ENCODE measurements at places on chromosomes 5 and 9.

DNA sequence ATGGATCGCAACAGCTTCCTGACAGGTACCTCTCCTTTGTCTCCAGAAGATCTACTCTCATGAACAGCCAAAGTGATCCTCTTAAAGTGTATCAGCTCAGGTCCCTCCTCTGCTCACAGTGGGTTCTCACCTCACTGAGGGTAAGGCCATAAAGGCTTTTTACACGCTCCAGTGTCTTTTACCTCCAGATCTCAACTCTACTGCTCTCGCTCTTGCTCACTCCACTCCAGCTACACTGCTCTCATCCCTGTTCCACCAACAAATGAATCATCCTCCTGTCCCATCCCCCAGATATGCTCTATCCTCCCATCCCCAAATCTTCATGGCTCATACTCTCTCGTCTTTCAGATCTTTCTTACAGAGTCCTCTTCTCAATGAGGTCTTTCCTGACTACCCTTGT lies 248.6 kb upstream of the EFNA5 start:
- DNase-seq, result no peak

DNA sequence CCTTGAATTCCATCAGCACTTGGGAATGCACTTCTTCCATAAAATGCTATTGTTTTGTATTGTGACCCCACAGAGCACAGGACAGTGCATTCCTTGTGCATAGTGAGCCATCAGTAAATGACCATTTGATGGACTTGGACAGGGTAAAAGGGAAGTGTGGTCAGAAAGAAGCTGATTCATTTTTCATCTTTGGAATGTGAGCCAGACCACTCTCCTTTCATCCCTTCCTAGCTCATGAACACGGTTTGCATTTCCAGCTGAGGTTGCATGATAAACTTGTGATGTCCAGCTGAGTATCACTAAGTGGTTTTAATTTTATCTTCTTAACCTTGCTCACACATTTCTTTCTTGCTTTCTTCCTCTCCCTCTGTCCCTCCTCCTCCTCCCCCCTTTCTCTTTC lies 101.3 kb downstream of the NUDT12 start:
- DNase-seq, result peak; percentile 93

GRCh38 chr5:135591277-135591676 lies 12.5 kb upstream of the CXCL14 start:
- no peak for DNase-seq

DNA sequence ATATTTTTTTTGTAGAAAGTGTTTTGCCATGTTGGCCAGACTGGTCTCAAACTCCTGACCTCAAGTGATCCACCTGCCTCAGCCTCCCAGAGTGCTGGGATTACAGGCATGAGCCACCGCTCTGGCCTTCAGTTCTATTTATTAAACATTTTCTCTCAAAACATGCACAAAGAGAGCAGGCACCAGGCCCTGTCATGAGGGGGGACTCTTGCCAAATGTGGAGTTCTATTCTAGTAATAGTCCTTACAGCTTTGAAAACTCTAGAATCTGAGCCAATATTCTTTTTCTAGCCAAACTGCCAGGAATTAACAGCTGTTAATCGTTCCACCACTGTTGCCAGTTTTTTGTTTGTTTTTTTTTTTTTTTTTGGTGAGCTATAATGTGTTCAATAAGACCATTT lies 124.6 kb downstream of the TARS1 start:
- no peak for DNase-seq

DNA sequence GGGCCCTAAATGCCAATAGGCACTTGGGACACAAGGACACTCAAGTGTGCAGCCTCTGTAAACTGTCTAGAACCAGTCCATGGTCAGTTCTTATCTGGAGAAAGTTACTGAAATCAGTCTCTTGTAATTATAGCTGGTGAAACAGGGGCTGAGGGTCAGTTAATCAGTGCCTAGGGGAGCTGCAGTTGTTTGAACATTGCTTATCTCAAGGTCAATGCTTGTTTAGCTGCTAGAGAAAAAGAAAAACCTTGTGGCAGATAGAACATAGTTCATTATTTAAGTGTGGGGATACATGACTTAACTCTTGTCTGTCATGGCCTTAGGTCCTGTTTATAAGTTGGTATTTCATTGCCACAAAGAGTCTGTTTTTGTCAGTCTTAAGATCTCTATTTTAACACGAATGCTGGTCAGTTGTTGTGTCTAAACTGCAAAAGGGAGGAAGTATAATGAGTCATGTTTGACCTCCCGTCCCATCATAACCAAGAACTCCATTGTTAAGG lies 108.0 kb downstream of the STARD4 start:
- peak; percentile 90 for DNase-seq

GRCh38 chr5:113187906-113188305 lies 211.3 kb downstream of the DCP2 start:
- no peak for DNase-seq

- no peak for DNase-seq
Observed at GRCh38 chr5:168368854-168369253, 77.4 kb downstream of the WWC1 start.

- DNase-seq, result no peak
Observed at GRCh38 chr9:117233016-117233415, 181.8 kb downstream of the ASTN2 start.

GRCh38 chr5:157326440-157327005 lies 60.6 kb downstream of the CYFIP2 start:
- DNase-seq, result no peak

- DNase-seq, result no peak
Observed at GRCh38 chr5:160363211-160363610, 7.2 kb downstream of the C1QTNF2 start.

DNA sequence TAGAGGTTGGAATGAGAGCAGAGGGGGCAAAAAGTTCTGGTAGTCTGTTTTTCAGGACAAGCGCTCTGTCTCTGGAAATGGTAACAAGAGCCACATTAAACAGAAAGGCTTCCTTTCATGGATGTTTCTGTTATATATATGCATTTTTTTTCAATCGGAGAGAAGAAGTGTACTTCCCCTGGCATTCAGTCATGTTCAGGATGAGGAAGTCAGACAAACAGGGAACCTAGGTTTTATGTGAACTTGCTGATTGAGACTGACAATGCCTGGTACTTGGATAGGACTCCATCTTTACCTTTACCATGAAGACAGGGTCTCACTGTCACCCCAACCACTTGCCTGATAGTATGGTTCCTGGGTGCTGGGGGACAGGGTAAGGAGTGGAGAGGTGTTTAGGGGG lies 30.1 kb upstream of the ZBED3 start:
- DNase-seq, result no peak

- peak; percentile 29 for DNase-seq
Observed at GRCh38 chr9:128276574-128277270, 646 bp downstream of the SWI5 start.

GRCh38 chr9:136175616-136176197 lies 29.2 kb downstream of the LHX3 start:
- DNase-seq, result no peak

GRCh38 chr5:10591159-10591558 lies 27.3 kb downstream of the ANKRD33B start:
- no peak for DNase-seq

DNA sequence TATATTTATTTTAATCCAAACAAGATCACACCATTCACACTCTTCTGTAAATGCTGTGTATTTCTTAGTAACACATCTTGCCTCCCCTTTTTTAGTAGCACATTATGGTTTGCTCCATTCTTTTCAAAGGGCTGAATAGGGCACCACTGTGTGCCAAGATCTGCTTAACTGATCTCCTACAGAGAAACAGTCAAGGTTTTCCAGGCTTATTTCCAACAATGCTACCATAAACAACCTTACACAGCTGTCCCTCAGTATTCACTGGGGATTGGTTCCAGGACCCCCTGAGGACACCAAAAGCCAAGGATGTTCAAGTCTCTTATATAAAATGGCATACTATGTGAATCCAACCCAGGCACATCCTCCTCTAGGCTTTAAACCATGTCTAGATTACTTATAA lies 16.5 kb downstream of the GOLM1 start:
- no peak for DNase-seq

DNA sequence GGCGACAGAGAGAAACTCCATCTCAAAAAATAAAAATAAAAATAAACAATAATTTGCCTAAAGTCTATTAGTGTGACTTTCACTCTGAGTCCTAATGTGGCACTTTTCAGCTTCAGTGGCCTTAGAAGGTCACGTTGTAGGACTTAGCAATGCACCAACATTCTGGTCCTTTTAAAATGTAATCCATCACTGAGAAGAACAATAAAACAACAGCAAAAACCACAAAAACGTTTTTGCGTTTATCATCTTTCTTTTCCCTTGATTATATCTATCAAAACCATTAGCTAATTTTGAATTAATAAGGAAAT lies 190.1 kb upstream of the ZNF608 start:
- no peak for DNase-seq

DNA sequence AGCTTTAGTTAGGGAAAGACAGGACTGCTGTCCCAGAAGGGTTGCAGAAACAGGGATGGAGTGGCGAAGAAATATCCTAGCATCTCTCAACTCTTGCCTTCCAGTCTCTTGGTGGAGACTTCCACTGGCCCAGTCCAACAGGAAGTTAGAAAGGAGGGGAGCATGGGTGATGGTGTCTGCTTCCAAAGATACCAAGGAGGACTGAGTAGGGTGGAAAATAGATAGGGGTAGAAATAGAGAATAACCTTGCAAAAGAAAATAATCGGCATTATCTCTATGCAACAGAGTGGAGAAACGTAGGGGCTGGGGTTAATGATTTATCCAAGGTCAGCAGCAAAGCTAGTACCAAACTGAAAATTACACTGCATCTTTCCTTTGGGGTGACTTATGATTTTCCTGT lies 242.3 kb downstream of the PSAT1 start:
- DNase-seq, result no peak

- DNase-seq, result no peak
Observed at GRCh38 chr9:132894346-132894745, 15.6 kb downstream of the SPACA9 start.

GRCh38 chr9:13444245-13445102 lies 165.0 kb upstream of the MPDZ start:
- DNase-seq, result no peak

DNA sequence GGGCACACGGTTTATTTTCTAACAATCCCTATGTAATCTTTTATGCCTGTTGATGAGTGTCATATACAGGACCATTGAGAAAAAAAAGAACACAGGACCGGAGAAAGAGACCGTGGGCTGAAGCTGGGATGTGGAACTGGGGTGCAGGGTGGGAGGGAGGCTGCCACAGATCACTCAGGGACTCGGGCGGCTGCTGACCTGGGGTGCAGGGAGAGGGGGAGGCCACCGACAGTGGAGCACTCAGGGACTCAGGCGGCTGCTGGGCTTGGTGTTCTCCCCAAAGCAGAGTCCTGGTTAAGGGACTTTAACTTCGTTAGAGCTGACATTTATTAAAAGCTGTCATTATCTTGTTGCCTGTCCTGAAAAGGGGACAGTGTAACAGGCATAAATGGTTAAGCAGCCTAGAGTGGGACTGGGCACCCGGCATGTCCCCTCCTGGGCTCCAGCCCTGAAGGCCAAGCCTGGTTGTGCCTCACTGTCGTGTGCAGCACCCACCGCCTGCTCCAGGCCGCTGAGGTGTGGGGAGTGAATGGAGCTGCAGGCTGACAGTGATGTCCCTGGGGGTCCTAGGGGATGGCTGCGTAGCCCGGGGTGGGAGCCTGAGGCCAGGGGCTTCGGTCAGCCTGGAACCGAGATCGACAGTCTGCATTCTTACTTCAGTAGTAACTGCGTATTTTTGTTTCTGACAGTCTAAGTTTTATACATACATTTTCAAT lies 14.0 kb downstream of the NDUFS6 start:
- no peak for DNase-seq

DNA sequence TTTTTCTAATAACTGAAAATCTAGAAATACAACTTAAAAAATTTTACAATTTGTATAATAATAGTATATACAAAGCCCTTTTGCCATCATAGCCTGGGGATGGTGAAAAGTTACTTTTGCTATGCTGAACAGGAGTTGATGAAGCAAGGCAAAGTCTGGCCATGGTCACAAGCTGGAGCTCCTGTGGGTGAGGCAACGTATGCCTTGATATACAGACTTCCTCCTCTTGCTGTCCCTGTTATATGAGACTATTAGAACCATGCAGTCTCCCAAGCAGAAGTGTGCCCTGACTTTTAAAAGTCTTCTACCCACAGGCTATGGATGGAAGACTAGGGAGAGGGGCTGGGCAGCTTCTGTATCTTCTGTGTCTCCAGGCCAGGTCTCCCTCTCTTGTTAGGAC lies 15.7 kb downstream of the FAM151B start:
- DNase-seq, result no peak

- no peak for DNase-seq
Observed at GRCh38 chr9:91354881-91355280, 6.8 kb downstream of the AUH start.

DNA sequence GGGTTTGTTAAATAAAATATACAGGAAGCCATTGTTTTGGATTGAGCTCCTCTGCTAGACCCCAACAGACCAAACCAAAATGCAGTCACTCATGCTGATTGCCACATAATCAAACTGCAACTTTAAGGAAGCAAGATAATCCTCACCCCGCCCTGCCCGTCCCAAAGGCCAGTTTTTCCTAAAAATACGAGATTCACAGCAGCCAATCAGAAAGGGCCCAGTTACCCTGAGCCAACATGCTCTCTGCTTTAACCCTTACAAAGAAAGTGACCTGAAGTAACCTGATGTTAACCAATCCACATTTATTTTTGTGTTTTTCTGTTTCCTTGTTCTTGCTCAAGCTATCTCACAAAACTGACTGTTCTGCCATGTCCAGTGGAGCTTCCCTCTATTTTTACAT lies 21.5 kb upstream of the RNF20 start:
- DNase-seq, result no peak

DNA sequence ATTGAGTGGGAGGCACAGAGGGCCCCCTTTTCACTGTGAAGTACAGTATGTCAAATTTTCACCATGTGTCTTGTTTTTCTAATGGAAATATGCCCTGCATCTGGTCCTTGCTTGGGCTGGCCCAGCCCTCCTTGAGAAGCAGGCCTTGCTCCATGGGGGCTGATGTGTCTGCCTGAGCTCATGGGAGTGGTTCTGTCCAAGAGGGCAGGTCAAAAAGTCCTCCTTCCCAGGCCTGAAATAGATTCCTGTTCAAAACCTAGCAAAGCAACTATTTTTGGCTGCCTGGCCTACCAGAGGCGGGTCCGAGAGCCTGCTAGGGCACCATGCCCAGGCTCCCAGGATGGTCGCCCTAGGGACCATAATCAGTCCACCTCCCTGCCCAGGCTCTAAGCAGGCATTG lies 40.5 kb upstream of the NEURL1B start:
- DNase-seq, result no peak

- peak; percentile 38 for DNase-seq
Observed at GRCh38 chr9:90914868-90915483, 113.4 kb downstream of the SYK start.

DNA sequence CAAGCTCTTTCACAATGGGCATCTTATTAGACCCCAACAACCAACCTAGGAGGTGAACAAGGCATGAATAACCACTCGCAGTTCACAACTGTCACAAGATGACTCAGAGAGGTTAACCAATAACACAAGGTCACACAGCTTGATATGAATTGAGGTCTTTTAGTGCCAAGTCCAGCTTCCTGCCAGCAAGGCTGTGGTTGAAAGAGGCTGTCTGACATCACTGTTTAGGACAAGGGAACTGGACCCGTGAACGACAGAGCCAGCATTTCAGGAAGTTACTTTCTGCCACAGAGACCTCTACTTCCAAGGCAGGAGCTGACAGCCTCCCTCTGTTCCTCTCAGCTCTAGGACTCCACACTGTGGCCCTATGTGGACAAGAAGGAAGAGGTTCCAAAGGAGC lies 53.4 kb upstream of the ALDH1B1 start:
- peak; percentile 24 for DNase-seq

GRCh38 chr5:96280946-96281393 lies 152.1 kb downstream of the PCSK1 start:
- DNase-seq, result peak; percentile 4

All from foreskin melanocyte (primary cell).